Fibroblast of skin of right quadriceps (primary cell): ENCODE measurements at places on chromosomes 7 and 10.

- no peak for DNase-seq
Measured at GRCh38 chr7:150406567-150407421, 27.7 kb downstream of the ZNF775 start.

GRCh38 chr10:44913350-44914081, 2.4 kb downstream of the TMEM72 start:
- DNase-seq: no peak

- DNase-seq: no peak
Measured at GRCh38 chr7:25385506-25386136, 157.3 kb upstream of the NPVF start.

GRCh38 chr7:56110611-56111010, 4.3 kb upstream of the CHCHD2 start:
- DNase-seq: no peak

DNA sequence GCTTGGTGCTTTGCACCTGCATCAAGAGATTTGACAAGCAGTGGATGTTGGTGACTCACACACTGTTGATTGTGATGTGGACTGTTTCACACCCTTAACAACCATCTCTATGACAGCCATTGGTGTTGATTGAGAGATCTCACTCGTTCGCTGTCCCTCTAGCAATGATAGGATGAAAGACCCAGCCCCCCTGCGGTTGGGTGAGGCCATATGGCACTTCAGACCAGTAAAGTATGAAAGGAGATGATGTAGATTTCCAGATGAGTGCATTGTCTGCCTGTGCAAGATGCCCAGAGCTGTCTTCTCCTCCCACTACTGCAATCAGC, 138.7 kb upstream of the PRR15 start:
- DNase-seq: no peak

DNA sequence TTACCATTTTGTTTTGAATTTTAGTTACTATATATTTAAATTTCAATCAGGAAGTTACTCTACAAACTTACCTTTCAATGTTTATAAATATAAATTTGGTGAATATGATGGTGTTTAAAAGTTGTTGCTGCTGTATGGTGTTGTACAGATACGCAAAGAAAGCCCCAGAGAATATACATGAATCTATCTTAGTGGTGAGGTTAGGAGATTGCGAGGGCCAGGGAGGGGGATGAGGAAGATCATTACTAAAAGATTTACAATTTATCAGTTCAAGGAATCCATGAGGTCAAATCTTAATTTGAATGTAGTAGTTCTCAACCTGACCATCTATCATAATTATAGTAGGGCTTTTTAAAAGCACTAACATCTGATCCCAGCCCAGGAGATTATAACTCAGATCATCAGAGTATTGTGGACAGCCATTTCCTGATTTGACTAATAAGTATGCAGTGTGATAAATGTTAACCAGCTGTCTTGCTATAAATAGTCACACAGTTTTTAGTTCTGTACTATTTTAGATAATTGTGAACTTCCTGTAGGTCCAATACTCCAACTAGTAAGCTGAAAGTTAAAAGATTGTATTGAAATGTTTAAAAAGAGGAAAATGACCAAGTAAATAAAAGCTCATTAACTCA, 23.6 kb downstream of the FAM3C start:
- peak; percentile 75 for DNase-seq

- DNase-seq: no peak
Measured at GRCh38 chr10:6979371-6979770, 399.3 kb upstream of the PRKCQ start.

- peak; percentile 59 for DNase-seq
Measured at GRCh38 chr7:30135301-30136116, 723 bp downstream of the MTURN start.

- DNase-seq: no peak
Measured at GRCh38 chr10:77905086-77905748, 21.3 kb downstream of the DLG5 start.

DNA sequence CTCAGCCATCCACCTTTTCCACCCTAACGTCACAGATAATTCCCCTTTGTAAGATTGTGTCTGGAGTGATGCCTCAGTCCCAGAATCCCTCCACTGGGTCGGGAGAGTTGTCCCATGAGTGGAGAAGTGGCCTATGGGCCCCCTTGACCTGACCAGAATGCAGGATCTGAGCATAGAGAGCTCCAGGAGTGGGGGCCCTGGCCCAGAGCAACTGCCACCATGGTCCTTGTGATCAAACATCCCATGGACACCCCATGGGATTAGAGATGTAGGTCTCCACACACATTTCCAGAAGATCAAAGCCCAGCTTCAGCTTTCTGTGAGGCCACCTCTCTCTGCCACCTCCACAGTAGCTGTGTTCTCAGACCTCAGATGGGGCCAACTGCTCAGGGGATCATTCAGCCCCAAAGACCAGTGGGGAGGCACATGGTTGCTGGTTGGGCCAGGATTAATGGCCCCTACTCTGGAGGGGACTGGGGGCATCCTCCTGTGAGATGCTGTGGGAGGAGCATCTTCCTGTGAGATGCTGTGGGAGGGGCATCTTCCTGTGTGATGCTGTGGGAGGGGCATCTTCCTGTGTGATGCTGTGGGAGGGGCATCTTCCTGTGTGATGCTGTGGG, 28.5 kb upstream of the DPYSL4 start:
- DNase-seq: no peak

DNA sequence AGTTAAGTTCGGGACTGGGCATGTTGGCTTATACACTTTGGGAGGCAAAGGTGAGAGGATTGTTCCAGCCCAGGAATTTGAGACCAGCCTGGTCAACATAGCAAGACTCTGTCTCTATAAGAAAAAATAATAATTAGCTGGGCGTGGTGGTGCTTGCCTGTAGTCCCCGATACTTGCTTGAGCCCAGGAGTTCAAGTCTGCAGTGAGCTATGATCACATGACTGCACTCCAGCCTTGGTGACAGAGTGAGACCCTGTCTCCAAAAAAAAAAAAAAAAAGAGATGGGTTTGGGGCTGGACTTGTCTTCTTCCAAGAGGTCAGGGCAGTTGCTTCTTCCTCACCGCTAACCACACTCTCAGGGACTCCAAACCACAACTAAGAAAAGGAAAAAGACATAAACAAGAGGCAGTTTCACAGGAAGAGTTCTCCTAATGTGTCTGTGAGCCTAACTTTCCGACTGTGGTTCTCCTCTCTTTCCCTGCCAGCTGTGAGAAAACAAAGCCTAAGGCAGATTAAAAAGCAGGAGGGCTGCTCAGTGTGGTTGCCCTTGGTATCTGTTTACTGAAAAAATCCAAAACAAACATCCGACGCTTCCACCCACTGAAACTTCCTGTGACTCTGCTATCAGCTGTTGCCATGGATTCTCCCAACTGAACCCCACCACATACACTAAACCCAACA, 2.4 kb upstream of the SERPINE1 start:
- DNase-seq: peak; percentile 75

- peak; percentile 67 for DNase-seq
Measured at GRCh38 chr10:95133016-95133752, 60.9 kb upstream of the ACSM6 start.

GRCh38 chr10:77877441-77878344, 48.9 kb downstream of the DLG5 start:
- peak; percentile 22 for DNase-seq

GRCh38 chr7:98211221-98211675, at the start of gene BHLHA15:
TSS of gene BHLHA15 (plus strand) at chr7:98211439. CDS start at chr7:98212310, 871 bp downstream.
- DNase-seq: no peak

- DNase-seq: no peak
Measured at GRCh38 chr7:110001254-110001938, 1089.5 kb upstream of the LRRN3 start.

DNA sequence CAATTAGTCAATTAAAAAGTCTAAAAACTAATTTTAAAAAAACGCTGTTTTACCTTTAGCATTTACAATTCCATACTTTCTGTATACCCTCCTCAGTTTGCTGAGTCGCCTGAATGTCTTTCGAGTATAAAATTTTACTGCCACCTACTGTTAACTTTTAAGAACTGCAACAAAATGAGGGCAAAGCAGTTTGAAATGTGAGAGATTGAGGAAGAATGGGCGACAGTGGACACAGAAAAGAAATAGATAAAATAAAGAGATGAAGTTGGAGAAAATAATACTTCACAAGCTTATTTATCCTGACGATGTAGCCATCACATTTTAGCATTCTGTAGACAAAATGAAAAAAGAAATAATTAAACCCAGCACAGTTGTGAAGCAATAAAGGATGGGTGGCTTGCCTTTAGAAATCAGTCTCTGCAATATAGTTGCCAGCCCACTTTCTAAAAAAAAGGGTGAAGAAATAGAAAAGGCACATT, 110.8 kb upstream of the PTN start:
- peak; percentile 66 for DNase-seq

- DNase-seq: no peak
Measured at GRCh38 chr10:44925811-44926750, 14.9 kb downstream of the TMEM72 start.

DNA sequence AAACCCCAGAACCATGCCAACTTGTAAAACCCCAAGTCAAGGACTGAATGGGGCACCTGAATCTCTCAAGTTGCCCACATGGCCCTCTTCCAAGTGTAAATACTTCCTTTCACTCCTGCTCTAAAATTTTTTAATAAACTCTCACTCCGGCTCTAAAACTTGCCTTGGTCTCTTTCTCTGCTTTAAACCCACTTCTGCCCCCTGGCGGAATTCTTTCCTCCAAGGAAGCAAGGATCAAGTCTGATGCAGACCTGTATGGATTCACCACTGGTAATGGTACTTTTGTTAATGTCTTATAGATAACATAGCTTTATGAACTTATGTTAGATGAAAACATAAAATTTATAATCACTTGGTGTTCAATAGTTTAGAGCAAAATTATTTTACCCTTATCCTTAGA, 33.8 kb downstream of the SLC16A9 start:
- DNase-seq: no peak

DNA sequence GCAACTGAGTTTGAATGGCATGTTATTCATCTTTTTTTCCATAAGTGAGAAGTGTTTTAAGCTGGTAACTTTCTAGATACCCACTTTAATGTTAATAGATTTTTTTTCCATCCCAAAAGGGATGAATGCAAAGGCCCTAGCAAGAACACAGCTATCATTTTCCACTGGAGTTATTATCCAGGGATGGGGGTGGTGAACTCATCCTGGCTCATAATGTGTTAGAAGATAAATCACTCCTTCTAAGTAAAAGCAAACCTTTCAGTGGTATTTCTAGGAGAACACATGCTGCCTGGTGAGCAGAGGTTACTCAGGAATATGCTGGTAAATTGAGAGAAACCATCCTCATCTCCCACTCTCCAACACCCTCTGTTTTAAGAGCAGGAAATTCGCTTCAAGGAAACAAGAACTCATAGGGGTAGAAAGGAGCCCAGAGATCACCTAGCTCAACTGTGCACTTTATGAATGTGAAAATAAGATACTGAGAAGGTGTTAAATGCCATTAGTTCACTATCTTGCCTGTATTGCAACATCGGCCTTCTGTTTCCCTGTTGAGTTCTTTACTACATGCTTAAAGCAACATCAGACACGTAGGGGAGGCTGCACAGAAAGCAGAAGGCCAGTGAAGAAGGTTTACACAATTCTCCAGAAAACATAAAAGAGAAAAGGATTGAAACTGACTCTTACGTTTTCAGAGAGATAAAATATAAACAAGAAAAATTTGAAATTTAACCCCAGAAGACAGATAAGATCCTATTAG, 264.0 kb upstream of the PRKCQ start:
- DNase-seq: no peak

GRCh38 chr10:11712744-11713143, 29.4 kb upstream of the ECHDC3 start:
- DNase-seq: no peak

DNA sequence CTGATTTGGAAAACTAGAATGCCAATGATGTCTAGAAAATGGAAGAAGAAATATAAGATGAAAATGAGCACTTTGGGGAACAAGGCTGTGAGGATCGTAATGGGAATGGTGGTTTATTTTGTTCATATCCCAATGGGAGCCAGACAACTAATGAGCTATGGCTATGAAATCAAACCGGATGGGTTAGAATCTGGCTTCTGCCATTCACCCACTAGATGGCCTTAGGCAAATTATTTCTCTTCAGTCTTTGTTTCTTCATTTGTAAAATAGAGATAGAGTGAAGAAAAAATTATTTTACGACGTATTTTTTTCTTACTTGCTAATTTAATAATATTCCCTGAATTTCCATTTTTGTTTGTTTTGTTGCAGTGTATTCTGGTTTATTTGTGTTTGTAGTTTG, 572.1 kb upstream of the IGFBP3 start:
- no peak for DNase-seq

DNA sequence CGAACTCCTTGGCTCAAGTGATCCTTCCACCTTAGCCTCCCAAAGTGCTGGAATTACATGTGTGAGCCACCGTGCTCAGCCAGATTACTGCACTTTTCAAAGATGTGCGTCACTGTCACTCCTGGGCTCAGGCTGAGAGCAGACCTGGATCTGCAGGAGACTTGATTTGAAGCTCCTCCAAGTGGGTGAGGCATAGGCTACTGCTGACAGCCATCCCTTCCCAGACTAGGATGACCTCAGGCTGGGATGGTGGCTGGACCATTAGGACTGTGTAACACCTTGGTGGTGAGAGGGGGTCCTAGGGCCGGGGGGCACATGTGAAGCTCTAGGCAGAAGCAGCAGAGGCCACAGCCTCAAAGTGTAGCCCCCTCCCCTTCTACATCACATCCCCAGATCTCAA, 8.2 kb upstream of the SRRM3 start:
- DNase-seq: no peak

DNA sequence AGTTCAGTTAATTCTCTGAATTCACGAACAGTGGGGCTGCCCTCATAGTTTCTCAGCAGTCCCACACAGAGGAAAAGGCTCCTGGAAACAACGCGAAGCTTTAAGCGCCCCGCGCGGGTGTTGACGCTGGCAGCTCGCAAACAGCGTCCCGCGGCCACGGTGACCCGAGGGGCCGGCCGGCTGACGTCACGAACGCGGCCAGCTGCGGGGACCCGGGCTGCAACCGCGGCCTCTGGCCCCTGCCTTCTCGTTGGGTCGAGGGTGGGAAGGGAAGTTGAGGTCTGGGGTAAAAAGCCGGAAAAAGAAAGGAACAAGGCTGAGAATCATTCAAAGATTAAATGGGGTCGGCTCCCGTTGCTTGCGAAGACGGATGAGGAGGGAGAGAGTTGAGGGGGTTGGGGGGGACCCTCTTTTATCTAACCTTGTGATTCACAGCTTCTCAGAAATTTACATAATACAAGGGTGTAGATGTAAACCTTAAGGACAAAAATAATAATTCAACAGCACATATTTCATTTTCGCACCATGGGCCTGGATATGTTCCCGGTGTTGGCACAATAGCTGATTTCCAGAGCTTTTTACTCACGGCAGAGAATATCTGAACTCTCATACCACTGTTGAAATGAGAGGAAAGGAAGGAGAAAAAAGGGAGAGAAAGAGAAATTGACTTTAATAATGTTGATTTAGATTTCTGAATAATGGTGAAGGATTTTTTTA, 7.3 kb upstream of the FEZF1 start:
- DNase-seq: no peak

- DNase-seq: no peak
Measured at GRCh38 chr10:50614444-50615137, 9.2 kb downstream of the SGMS1 start.
